Endodermal cell (in vitro differentiated cells): ENCODE measurements at places on chromosomes 12 and 14.

DNA sequence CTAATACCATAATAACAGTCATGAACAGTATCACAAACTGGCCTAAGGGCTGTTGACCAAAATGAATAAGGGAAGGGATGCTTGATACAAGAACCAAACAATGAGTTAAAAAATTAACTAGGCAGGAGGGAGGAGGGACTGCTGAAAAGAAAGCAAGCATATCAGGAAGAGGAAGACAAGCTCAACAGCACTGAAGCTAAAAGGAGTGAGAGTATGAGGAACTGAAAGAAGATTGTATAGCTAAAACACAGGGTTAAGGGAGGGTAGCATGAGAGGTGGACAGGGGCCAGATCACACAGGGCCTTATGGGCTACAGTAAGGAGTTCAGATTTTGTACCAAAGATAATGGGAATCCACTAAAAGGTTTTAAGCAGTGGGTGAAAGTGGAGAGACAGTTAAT lies 34.1 kb downstream of the ITGA7 start:
- DNase-seq = peak; percentile 18

DNA sequence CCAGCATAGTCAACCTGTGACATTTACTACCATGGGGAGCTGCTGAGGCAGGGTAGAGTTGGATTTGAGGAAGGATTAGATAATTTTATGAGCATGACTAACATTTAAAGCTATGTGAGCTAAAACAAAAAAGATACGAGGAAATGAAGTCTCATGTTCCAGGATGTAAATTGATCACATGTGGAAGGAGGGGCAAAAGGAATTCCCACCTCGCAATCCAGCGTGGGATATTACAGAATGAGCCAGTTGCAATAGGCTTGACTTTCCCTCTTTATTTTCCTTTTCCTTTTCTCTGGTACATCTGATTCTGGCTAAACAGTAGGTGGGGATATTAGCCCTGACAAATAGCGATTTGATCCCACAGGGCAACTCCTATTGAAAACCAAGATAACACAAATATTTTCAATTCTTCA lies 214.9 kb upstream of the HMGA2 start:
- DNase-seq = no peak

DNA sequence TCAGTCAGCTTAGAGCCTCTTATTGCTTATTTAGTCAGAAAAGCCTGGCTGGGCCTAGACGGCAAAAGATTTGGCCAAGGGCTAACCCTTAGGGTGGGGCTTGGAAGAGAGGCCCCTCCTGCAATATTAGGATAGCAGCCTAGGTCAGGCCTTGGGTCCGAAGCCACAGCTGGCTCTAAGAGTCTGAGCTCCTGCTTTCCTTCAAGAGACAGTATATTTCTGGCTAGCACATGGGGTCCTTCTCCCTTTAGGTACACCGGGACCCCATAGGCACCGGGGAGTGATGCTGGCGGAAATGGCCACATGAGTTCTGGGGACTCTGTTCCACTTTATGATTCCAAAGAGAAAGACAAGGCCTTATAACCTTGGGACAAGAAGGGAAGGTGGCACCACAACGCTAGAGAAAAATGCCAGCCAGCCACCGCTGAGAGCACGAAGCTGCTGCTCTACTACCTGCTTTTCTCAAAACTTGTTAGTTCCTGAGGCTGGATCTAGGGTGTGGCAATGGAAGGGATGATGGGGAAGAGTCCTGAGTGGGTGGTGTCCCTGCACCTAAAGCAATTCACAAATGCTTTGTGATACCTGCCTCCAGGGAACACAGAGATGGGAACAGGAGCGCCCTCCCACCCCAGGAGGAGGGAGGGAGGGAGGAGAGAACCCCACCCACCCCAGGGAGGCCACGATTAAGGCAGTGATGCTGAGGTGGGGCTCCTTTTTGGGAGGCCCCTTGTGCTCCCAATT lies 3.1 kb upstream of the AVIL start:
- no peak for DNase-seq

DNA sequence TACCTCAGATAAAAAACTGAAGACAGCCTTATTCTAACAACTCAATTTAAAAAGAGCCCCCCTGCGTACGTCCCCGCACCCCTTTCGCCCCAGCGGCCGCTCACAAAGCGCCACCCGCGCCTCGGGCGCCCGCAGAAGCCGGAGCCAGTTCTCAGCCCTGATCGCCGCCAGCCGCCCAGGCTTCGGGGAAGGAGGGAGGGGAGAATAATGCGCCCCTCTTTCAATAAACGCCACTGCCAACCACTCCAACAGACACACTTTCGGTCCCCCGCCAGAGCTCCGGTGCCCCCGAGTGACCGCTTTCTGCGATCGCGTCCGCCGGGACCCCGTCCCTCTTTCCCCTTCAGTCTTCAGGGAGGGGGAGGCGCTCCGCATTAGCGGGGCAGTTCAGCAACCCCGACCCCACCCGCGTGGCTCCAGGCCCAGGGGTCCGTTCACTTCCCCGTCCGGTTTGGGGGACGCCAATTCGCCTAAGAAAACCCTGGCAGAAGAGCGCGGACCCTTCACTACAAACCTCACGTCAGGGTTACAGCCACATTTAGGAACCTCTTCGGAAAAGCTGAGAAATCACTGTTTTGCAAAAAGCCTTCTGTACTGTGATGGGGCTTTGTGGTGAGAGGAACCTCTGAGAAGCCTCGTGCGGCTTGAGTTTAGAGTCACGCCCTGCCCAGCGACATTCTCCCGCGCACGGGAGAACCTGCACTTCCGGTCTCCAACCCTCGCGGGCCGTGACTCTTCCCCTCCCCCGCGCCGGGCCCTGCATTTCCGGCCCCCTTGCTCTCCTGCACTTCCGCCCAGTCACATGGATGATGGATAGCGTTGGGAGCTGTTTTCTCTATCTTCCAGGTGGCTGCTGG lies 18.7 kb downstream of the FOXG1 start:
- DNase-seq = peak; percentile 81

DNA sequence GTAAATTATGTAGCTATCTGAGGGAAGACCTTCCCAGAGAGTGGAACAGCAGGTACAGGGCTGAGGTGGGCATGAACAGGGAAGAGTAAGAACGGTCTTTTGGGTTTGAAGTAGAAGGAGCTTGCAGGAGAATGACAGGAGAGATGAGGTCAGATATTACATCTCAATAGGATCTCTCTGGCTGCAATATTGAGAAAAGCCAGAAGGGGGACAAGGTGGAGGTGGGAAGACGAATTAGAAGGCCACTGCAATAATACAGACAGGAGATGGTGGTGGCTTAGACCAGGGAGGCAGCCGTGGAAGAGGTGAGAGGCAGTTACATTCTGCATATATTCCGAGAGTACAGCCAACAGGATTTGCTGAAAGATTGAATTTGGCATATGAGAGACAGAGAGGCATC lies 310.2 kb downstream of the APAF1 start:
- peak; percentile 88 for DNase-seq

- peak; percentile 43 for DNase-seq
These were observed 266.4 kb upstream of the SFSWAP start for GRCh38 chr12:131444220-131445164.

DNA sequence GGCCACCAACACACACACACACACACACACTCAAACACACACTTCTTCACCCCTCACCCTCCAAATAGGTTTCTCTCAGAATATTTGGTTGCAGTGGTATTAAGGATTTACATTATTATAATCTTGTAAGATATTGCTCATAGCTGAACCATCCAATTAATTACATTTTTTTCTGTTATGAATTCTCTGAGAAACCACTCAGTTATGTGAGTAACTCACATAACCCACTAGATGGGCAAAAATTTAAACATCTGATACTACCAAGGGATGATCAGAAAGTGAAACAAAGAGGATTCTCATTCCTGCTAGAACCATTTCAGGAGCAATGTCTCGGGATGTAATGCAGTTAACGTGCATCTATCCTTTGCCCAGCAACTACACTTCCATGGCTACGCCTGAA lies 31.6 kb downstream of the TMTC1 start:
- no peak for DNase-seq

DNA sequence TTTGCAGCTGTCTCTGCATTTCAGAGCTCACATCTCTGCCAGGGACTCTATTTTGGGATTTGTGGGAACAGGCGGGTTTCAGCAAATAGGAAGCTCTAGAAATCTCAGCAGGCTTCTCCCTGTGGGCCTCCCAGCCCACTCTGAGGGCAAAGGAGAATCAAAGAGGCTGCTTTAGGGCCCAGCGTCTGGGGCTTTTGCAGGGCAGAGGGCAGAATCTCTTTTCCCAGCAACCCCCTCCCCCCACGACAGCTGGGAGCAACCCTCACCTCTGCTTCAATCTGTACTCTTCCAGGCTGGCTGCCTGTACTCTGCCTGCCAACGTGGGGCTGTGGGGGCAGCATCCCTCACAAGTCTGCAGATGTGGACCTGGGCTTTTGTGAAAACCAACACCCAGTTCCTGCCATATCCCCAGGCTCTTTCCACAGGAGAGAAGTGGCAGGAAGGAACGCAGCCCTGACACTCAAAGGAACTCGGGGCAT lies 529.6 kb upstream of the TBX3 start:
- DNase-seq = peak; percentile 72

DNA sequence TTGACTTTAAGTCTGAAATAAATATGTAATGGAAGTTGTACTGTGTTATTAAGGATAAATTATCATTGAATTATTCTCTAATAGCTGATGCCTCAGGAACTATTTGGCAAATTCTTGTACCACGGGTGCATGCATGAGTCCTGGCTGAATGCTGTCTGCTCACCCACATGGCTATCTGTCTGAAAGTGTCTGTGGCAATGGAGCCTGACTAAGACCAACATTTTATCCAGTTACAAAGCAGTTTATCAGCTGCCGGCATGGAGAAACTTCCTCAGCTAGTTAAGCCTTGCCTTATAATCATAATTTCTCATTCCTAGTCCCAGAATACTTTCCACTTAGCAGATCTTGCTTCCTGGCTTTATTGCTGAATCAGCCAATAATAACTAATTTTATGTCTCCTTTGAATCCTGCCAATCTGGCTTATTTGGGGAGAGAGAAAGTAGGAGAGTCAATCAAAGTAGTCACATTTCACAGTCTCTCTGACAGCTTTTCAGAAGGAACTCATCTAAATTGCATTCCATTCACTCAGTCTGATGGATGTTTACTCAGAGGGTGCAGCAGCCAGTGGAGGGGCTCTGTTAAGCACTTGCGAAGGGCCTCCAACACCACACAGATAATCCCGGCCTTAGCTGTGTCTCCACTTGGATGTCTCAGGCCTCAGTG lies 280.6 kb upstream of the CLEC14A start:
- DNase-seq = peak; percentile 71

- no peak for DNase-seq
These were observed 102.2 kb downstream of the ARF6 start for GRCh38 chr14:49994951-49995561.

DNA sequence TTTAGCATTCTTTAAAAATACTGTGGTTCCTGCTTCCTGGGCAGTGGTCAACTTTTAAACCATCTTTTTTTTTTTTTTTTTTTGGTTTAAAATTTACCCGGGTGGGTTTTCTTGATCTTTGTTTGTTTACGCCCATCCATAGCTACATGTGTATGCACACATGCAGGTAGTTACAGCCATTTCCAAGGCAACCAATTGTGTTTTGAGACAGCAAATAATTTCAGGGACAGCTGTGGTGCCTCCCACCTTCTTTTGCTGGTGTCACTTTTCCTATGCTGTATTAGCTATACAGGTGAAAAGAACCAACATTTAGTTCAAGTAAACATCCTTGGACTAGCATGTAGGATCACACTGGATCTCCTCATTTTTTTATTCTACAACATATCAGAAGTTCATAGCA lies 52.0 kb upstream of the PSMA6 start:
- DNase-seq = no peak

DNA sequence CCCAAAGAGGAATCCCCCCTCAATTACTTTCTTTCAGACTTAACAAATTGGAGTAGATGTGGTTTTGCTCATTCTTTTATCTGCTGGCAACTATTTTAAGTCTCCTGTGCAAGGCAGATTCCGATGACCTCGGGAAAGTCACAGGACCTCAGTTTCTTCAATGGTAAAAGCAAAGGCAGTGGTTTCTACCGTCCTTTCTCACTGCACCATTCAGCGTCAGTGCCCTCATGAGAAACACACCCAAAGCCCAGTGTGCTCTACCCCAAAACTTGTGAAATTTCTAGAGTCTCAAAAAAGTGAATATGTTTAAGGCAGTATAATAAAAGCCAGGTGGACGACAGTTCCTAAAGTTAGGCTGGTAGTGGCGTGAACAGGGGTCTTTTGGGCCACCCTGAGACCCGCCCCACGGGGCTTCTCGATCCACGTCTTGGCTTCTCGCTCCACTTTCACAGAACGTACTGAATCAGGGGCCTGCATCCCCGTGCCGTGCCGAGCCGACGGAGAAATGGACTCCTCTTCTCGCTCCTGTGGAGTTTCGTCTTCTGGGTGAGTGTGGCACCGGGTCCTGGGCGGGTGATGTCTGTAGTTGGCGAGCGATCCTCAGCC lies 1.3 kb upstream of the ARHGAP5 start:
- DNase-seq = no peak

GRCh38 chr14:100902295-100903133 lies 1.0 kb downstream of the RTL1 start:
- peak; percentile 74 for DNase-seq

DNA sequence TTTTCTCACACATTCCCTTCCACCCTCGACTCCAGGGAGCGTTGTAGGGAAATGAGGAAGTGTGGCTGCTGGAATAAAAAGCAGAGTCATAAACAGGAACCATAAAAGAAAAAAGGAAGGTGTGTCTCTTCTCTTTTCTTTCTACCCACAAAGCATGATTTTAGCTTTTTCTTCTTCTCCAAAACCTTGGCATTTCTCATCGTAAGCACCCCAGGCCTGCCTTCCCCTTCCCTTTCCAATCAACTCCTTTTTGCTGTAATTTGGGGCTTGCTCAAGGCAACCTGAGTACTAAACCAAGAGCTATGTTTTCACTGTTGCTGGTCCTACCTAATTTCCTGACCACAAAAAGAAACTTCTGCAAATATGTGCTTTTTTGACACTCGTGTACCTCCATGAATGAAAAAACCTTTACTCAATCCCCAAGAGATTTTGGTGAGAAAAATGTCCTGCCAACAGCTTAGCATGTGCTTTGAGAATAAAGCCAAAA lies 9.2 kb downstream of the PLBD1 start:
- DNase-seq = no peak

GRCh38 chr14:103556946-103557758 lies 5.3 kb downstream of the BAG5 start:
- DNase-seq = no peak

DNA sequence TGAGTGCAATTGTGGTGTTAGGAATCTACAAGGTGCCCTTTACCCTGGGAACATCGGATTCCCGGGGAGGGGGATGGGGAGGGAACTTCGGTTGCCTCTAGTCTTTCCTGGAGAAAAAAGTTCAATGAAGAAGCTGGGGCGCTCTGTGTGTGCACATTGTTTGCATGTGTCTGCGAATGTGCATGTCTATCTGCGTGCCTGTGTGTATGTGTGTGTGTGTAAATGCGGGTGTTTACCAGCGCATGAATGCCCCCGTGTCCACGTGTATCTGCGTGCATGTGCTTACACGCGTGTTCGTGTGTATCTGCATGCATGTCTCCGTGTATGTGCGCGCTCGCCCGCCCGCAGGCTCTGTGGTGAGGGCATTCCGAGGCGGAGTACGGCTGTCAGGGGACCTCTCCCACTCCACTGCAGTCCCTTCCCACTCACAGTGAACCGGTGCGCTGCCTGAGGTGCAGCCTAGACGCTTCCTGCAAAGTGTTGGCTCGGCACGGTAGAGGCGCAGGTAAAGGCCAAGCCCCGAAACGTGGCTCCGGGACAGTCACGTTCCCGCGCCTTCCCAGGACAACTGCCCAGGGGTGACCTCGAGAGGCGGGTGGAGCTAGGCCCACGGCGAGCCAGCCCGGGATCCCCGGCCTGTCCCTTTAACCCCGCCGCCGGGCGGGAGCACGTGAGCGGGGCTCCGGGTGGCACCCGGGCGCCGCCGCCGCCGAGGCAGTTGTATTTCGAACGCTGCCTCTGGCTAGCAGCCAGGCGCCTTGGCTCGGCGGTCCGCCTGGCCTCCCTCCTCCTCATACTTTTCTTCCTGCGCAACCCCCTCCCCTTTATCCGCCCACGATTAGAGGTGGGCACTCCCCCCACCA lies 539 bp upstream of the HMGA2 start:
- peak; percentile 89 for DNase-seq
